ENCODE measurements at places on chromosomes 5 and 9. TPM values are rescaled to one million over a fixed set of nuclear protein-coding genes. Genes with fewer than 3 reads are reported as not detected.

Gene CD72
- total RNA-seq: 5.8 TPM

Gene IL5
- total RNA-seq: not detected

Gene LHX3
- total RNA-seq: not detected

Gene PNPLA7
- 10.1 TPM for total RNA-seq

Gene PTPRD
- total RNA-seq: 19.6 TPM

Gene ANKRD20A1
- 3.1 TPM for total RNA-seq

Gene WDR38
- 1.5 TPM for total RNA-seq

Gene MEF2C
- total RNA-seq: 55.2 TPM

Gene ZNF474
- 0.54 TPM for total RNA-seq

Gene OGN
- total RNA-seq: 18.5 TPM

Gene HTR1A
- not detected for total RNA-seq

Gene SLC1A1
- 48.4 TPM for total RNA-seq

Gene RNF183
- total RNA-seq: not detected

Gene FAM221B
- total RNA-seq: not detected

Gene PCDHB4
- 3.2 TPM for total RNA-seq

Gene SPINK4
- total RNA-seq: not detected

Gene FOXI1
- total RNA-seq: not detected

Measured in thyroid gland (tissue), 4 donors.